ENCODE measurements at places on chromosomes 3 and 15.

GRCh38 chr3:4474683-4475490 lies 7.8 kb upstream of the SUMF1 start:
- DNase-seq: peak; percentile 70

- peak; percentile 74 for DNase-seq
Measured at GRCh38 chr3:5205165-5205941, 17.8 kb downstream of the EDEM1 start.

- DNase-seq: no peak
Measured at GRCh38 chr3:141181819-141182218, 49.8 kb upstream of the PXYLP1 start.

DNA sequence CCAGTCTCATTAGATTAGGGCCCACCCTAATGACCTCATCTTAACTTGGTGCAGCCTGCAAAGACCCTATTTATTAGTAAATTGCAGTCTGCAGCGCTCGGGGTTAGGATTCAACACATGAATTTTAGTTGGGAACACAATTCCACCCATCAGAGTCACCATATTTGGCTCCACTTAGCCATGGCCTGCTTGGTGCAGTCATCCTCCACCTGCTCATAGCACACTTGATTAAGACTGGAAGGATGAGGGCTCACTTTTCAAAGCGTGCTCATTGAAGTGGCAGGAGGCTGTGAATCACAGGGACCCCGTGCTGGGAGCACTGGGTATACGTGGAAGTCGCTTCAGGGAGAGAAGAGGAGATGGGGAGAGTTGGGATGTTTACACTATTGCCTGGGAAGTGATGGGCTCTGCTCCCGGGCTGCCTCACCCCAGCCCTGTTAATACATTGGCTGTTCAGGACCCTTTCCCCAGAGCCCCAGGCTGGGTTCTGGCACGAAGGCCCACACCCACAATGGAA lies 68.2 kb downstream of the ASB7 start:
- no peak for DNase-seq

GRCh38 chr15:96524676-96525417 lies 194.3 kb downstream of the NR2F2 start:
- DNase-seq: no peak

DNA sequence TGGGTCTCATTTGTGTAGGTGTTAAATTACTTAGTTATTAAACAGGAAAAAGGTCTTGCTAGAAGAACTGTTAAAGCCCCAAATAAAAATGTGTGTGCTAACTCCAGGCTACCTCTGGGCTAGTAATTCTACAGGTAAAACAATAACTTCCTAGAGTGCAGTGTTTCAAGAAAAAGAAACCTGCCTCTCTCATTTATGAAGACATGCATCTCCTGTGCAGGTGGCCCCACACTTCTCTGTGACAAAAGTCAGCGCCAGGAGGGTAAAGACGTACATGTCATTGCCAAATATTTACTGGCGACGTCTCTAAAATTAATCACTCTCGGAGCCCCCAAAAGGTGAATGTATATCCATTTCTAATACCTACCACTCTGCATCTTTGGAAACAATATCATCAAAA lies 131.7 kb downstream of the FOXP1 start:
- no peak for DNase-seq

DNA sequence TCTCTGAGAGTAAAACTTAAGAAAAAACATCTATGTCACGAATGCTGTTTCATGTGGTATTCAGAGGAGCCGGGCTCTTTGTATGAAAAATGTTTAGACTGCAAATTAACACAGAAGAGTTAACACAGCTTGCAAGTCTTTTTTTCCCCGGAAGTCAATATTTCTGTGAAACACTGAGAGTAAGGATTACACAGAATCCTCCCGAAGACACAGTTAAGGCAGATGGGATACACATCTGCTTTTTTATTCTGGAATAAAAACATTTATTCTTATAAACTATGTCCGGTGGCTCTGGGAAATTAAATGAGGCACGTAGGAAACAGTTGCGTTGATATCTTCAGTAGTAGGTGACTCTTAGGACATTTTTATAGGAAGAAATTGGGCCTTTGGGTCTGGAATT lies 180.6 kb downstream of the PTPRG start:
- DNase-seq: no peak

DNA sequence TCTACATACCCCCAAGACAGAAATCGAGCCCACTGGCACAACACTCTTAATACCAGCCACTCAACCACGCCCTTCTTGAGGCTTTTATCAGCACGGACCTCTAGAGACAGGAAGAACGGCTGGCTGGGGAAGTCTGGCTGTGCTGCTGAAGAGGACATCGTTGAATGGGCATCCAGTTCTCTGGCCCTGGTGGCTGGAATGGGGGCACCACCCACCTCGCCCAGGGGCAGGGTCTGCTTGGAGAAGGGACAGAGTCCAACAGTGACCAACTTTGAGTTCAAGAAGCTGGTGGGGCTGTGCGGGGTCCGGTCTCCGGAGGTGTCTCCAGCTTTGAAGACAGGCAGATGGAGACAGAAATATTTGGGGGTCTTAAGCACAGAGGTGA lies 77.5 kb downstream of the ATP10A start:
- DNase-seq: no peak

- DNase-seq: no peak
Measured at GRCh38 chr3:72614394-72615074, 233.7 kb downstream of the SHQ1 start.

DNA sequence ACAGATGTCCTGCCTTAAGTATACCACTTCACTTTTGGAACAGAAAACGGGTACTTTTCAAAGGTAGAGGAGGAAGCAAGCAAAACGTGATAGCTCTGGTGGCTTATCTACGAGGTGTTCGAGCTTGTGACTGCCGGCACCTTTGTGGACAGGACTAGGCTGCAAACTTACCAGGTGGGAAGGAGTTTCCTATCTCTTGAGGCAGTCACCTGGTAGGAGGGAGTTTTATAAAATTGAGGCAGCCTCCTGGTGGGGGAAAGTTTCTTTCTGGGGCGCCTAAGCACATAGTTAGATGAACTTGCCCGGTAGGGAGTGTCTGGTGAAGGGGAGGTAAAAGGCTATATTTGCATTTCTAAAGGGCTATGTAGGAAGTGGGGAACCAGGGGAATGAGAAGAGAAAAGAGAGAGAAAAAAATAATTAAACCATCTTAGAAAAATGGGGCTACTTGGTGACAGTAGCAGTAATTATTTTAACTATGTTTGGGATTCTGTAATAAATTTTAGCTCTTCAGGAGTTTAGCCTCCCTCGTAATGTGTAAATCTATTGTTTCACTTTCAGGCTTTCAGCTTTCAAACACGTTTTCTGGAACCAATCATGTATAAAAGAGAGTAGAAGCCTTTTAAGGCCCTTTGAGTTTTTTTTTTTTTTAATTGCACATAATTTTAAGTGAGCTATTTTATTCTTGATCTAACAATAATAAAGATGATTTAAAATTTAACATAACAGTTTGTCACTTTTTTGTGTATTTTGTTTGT lies 131.0 kb downstream of the IL5RA start:
- no peak for DNase-seq

- no peak for DNase-seq
Measured at GRCh38 chr15:71330638-71331162, 215.4 kb downstream of the THSD4 start.

DNA sequence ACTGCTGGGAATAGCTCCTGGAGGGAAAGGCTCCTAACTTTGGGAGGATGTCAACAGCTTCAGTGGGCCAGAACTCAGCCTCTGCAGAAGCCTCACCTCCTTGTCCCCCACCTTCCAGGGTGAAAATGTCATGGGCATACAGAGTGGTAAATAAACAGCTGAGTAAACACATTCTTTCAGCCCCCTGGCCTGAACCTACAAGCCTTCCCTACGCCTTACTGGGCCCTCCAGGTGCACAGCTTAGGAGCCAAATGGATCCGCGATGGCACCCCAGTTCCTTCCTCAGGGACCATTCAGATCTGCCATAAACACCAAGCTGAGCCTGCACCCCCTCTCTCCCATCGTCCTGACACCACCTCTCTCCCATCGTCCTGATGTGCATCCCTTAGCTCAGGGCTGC lies 126.2 kb upstream of the IGF1R start:
- no peak for DNase-seq

DNA sequence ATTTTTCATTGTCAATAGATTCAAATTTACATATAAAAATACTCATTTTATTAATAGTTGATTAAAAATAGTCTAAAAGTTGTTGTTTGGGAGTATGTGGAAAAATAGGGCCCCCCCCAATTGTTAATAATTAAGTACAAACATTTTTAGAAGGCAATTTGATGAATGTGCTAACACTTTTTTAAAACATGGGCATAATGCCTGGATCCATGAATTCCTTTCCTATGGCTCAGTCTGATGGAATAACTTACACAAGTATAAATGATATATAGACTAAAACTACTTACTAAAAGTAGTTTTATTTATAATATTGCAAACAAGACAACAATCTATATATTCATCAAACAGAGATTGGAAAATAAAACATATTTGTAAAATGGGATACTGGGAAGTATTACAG lies 247.2 kb upstream of the LRRN1 start:
- DNase-seq: no peak

GRCh38 chr3:147406028-147406931 lies at the start of gene ZIC4:
TSS of gene ZIC4 (minus strand) at chr3:147406543. CDS start at chr3:147402797, 3,746 bp downstream.
- DNase-seq: no peak

DNA sequence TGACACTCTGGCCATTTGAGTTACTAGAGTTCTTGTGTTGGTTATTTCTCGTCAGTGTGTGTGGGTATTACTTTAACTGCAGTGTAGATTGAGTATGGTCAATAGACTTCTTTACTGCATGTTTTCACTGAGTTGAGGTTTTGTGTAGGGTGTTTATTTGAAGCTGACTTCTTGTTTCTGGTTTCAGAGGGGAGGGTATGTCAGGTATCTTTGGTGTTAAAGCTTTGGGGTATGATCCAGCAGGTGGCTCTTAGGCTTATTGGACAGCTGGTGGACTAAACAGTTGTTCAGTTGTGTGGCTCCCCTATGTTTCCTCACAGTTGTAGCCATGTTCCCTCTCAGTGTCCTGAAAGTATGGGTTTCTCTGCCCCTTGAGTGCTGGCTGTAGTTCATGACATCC lies 72.0 kb downstream of the AKAP13 start:
- no peak for DNase-seq

DNA sequence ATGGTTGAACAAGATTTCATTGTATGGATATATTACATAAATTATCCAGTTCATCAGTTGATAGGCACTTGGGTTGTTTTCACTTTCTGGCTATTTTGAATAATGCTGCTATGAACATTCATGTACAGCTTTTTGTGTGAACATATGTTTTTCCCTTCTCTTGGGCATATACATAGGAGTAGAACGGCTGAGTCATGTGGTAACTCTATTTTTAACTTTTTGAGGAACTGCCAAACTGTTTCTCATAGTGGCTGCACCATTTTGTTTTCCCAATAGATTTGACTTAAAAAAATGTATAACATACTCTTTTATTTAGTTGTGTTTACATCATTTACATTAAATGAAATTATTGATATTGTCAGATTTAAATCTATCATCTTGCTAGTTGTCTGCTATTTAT lies 28.8 kb upstream of the RFX7 start:
- DNase-seq: no peak

DNA sequence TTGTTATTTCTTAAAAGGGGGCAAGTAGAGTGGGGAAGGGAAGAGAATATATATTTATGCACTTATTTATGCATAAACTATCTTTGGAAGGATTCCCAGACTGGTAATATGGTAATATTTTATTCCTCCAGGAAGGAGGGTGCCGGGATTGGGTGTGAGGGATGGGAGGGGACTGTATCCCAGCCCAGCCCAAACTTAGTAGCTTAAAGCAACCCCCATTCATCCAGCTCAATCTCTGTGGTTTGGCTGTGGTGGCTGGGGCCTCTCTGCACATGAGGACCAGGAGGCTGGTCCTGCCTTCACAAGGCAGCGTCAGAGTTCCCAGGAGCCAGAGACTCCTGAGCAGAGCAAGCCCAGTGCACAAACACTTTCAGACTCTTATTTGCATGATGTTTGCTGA lies 48.4 kb downstream of the CCNL1 start:
- DNase-seq: no peak

- no peak for DNase-seq
Measured at GRCh38 chr3:30760040-30760695, 134.3 kb downstream of the GADL1 start.

GRCh38 chr3:129770604-129771003 lies 122.9 kb downstream of the TMCC1 start:
- DNase-seq: no peak

DNA sequence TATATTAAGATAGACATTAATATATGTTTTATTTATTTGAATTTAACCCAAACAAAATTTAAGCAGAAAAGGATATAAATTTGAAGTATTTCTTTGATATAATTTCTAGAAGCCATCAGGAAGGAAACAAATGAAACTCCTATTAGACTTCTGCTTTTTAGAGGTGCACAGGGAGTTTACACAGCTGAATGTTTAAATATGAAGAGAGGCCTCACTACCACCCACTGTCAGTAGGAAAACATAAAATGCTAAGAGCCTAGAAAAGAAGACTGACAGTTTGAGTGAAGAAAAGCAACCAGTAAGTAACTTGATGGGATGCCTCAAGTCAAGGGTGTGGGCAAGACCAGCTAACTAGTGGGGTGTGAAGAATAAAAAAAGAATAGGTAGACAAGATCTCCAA lies 19.7 kb downstream of the PLSCR2 start:
- no peak for DNase-seq

DNA sequence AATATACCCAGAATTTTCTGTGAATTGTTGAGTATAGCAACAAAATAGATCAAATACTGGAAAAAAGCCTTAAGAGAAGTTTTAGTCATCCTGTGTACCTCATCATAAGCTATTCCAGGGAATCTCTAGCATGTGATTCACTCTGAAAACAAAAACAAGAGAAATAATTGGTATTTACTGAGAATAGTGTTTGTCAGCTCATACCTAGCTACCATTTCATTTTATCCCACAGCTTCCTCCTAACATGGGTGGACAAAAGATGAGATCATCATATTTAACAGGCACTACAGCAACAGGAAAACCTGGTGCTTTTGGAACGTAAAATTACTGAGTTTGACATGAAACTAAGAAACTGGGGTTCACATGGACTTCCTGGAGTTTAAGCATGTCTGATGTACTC lies 753.5 kb upstream of the NECTIN3 start:
- no peak for DNase-seq

DNA sequence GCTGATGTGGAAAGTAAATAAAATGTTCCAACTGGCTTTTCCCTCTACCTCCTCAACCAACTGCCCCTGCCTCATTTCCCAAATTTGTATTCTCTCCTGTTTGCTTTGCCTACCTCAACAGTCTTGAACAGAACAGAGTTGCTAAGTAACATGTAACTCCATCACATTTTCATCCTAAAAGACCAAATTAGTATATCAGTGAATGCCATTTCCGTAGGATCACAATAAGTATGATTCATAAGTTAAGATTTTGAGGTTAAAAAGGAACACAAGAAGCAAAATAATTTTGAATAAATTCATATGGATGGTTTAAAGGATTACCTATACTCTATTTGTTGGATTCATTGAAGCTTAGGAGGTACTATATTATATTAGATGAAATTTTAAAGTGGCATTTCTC lies 154.9 kb downstream of the ECT2 start:
- DNase-seq: no peak

GRCh38 chr3:63442918-63443317 lies 164.8 kb downstream of the SYNPR start:
- no peak for DNase-seq

GRCh38 chr3:130865489-130865888 lies 28.4 kb upstream of the ATP2C1 start:
- DNase-seq: no peak
